ENCODE measurements at places on chromosomes 16 and 17. TPM values are rescaled to one million over a fixed set of nuclear protein-coding genes. Genes with fewer than 3 reads are reported as not detected.

NEK8 gene
- total RNA-seq = 8.6 TPM

NPIPB8 gene
- total RNA-seq = not detected

EMP2 gene
- total RNA-seq = 4.8 TPM

DVL2 gene
- total RNA-seq = 34.9 TPM

CACNG3 gene
- total RNA-seq = not detected

SARM1 gene
- 1.0 TPM for total RNA-seq

NPIPB9 gene
- 2.1 TPM for total RNA-seq

ACSM2A gene
- not detected for total RNA-seq

HBA2 gene
- not detected for total RNA-seq

FBXO39 gene
- total RNA-seq = 1.7 TPM

OTOA gene
- total RNA-seq = 0.17 TPM

KRTAP16-1 gene
- total RNA-seq = not detected

HEATR9 gene
- total RNA-seq = not detected

OR1F1 gene
- not detected for total RNA-seq

CDH3 gene
- 74.4 TPM for total RNA-seq

CLEC10A gene
- total RNA-seq = not detected

DNA sequence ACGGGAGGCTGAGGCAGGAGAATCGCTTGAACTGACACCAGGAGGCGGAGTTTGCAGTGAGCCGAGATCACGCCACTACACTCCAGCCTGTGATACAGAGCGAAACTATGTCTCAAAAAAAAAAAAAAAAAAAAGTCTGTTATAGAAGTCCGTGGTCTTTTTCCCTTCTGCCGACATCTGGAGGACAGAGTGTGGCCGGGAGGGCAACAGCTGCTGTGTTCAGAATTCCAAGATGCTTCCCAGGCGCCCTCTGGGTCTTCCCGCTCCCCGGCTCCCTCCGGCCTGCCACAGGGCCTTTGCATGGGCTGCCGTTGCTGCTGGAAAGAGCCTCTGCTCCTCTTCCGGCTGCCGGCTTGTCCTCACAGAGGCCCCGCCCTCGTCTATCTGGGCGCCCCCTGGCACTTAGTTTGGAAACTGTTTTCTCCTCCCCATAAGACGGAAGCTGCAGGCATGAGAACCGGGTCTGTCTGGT lies 2.4 kb upstream of the CACNA1H start:
- no peak for DNase-seq

- DNase-seq = no peak
Observed at GRCh38 chr17:54861471-54861983, 39.1 kb upstream of the TOM1L1 start.

DNA sequence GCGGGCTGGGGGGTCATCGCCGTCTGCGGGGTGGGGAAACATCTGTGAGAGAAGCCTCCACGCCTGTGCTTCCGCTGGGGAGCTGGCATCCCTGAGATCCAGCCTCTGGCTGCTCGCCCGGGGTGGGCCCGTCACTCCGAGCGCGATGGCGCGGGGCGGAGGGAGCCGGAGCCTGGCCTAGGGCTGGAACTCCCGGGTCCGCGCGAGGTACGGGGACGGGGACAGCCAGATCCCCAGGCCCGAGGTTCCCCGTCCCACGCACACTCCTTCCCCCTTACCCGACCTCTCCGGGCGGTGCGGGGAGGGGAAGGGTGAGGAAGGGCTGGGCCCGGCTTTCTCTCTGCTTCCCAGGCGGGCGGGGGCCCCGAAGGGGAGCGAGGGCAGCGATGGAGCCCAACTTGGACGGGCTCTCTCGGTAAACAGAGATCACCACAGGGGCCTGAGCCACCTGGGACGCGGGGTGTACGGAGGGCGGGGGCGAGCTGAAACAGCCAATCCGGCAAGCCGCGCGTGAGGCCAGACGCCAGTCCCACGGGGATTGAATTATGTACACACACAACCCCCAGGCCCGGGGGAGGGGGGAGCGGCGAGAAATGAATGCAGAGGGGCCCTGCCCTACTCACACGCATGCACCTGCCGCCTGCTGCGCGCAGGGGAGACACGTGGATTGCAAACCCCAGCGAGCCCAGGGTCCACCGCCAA lies at the start of gene SLC16A11:
Gene SLC16A11 (minus strand): TSS at position 596 of the 702 bp plus-strand sequence. CDS start 579 bp downstream, at position 17.
- DNase-seq = no peak

- DNase-seq = no peak
Observed at GRCh38 chr16:78789561-78789960, 690.1 kb downstream of the WWOX start.

DNA sequence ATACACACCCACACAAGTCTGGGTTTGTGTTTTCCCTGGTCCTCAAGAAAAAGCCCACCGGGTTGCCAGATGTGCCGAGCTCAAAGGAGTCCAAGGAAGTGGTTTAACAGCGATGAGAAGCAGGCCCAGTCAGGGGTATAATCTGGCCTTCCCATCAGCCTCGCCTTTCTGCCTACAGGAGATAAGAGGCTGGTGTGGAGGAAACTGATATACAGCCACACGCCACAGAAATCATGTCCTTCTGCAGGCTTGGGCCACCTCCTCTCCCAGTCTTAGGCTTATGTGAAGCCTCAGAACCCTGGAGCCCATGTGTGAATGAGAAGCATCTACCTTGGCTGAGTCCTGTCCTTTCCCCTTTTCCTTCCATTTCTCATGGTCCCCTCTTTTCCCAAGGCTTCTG lies 43.6 kb upstream of the MMP2 start:
- DNase-seq = no peak

GRCh38 chr17:17510456-17511292 lies 14.5 kb upstream of the RASD1 start:
- DNase-seq = no peak

DNA sequence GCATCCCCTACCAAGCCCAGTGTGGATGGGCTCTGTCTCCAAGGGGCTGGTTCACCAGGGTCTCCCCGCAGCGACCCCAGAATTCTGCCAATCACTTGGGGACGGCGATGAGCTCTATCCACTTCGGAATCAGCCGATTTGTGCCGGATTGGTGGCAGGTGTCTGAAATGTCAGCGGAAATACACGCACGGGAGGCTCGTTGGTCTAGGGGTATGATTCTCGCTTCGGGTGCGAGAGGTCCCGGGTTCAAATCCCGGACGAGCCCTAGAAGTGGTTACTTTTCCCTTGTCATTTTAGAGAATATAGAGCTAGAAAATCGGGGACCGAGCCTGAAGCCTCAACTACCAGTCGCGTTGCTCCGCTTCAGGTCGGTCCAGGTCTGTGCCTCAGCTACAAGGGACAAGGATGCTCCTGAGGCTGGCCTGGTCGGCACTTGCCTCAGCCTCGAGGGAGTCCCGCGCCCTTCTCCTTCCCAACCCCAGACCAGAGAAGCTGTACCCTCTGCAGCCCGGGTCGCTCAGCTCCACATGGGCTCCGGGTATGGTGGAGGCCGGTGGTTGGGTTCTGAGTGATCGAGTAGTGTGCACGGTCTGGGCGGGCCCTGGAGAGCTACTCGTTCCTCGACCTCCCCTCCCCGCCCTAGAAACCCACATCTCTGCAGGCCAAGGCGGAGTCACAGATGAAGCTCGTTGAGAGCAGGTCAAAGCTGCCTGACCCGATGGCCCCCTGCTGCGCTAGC lies 16.0 kb upstream of the OR1F1 start:
- peak; percentile 28 for DNase-seq

DNA sequence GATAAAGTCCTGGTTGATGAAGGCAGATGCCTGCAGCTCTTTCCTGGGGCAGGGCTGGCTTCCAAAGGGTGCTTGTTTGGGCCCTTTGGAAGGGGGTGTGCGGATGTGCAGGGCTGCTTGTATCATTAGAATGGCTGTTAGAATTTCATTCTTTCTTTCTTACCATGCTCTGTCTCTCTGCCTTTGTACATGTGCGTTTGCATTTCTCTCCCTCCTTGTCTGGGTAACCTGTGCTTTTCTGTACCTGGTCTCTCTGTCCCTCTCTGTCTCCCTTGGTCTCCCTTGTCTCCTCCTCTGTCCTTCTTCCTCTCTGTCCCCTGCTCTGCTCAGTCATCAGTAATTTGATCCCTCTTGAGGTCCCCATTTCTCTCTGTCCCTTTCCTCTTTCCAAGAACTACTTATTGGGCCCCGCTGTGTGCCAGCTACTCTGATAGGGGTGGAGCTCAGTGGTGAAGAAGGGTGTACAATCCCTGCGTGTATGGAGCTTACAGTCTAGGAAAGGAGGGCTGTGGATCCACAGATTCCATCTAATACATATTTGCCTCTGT lies 69.3 kb downstream of the PLCG2 start:
- DNase-seq = no peak

DNA sequence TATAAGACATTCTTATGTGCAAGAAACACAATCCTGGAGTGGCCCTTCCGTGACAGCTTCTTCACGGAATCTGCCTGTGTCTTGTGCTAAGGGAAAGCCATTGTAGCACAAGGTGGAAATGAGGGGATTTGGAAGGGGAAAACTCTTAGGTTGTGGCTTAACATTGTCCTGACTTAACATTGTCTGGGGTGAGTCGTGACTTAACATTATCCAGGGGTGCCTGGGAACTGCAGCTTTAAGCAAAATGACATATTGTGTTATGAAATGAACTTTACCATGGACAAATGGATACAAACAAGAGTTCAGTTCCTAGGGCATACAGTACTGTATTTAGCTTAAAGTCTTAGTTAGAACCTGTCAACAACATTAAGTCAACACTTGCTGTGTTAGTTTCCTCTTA lies 323.9 kb downstream of the CPPED1 start:
- no peak for DNase-seq

GRCh38 chr16:65313936-65314626 lies 192.2 kb upstream of the CDH11 start:
- no peak for DNase-seq

DNA sequence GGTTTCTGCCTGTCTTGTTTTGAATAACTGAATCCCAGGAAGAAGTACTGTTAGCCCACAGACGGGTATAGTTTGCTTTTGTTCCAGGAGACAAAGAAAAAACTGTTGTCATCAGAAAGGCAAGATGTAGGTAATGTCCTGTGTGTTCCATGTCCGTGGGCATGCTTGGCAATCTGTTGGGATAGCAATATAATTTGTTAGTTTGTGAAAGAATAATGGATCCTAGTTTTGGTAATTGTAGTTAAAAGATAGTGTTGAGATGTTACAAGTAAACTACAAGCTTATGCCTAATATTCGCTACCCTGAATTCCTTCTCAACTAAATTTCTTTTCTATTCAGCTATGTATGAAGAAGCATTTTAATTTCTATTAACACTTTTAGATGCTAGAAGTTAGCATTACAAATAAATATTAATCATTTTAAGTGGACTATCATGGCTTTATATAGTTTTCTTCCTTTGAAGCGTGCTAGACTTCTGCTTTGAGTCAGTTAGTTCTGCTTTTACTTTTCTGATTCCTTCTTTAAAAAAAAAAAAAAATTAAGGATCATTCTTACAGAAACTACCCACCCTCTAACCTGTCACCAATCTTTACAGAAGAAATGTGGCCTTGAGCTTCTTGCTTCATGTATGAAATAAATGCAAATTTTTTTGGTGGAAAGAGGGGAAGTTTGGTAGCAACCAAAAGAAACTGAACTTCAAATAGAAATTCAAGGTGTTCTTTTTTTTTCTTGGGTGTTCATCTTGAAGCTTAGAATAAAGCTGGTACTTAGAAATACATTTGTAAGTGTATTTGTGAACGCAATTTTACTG lies 2.4 kb downstream of the EVI2A start:
- DNase-seq = no peak

DNA sequence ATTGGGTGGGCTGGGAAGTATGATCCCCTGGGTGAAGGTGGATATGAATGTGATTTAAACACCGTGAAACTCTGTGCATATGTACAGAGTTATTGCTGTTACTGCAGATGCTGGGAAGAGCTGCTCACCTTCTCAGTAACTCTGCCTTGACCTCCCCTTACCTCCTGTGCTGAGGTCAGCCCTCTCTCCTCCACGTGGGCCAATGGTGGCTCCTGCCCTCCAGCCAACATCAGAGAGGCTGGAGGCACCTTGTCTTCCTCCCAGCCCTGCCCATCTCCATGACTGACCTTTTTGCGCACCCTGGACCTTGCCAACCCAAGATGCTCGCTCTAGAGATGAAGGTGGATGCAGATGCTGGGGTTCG lies 387 bp upstream of the ASB16 start:
- no peak for DNase-seq

GRCh38 chr16:84367297-84367680 lies 1.0 kb upstream of the ATP2C2 start:
- DNase-seq = no peak

DNA sequence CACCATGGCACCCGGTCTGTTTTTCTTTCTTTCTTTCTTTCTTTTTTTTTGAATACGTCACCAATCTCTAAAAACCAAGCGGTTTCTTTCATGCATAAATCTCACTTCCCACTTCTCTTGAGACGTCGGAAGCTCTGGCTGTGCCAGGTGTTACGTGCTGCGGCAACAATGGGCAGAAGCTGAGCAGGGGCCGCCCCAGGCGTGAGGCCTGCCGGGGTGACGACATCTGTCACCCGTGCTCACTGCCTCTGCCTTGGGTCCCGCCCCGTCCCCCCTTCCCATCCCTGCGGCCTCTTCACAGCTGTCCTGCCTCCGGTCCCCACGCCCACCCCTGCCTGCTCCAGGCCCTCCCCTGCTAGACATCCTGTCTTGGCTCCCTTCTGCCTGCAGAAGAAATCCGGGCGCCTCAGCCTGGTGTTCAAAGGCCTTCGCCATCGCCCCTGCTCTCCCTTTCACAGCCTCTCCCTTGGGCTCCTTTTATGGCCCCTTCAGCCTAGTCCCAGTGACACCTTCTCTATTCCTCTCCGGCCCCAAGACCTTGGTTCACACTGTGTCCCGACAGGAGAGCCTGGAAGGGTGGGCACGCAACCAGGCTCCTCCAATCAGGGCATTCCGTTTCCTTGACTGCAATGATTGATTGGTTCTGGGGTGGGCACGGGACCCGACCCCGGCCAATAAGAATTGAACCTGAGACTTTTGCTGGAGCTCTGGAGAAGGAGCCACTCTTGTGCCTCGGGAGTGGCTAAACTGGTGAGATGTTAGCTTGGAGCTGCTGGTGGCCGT lies 4.8 kb downstream of the P2RX1 start:
- DNase-seq = no peak

DNA sequence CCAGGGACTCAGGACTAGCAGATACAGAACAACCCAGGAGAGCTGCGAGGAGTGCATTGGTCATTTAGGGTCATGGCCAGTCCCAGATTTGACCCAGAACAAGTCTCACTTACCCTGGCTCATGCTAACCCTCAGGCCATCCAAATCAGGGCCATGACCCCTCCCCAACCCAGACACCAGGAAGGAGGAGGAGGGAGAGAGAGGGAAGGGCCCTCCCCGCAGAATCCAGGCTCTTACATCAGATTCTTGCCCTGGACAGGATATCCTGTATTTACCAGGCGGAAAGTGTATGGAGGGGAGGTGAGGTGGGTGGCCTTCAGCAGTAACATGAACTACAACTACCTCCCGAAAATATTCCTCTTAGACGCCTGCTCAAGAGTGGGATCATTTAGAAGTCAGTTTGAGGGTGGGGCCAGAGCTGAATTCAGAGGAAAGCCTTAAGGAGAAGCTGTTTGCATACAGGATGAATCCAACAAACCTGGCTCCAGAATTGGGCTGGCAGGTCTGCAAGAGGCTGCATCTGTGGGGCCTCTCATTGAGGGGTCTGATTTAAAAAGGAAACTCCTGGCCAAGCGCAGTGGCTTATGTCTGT lies 2.1 kb downstream of the VAT1 start:
- no peak for DNase-seq

- no peak for DNase-seq
Observed at GRCh38 chr16:2383501-2383900, 43.0 kb upstream of the ABCA3 start.
